ENCODE measurements at places on chromosomes 5 and 9. TPM values are rescaled to one million over a fixed set of nuclear protein-coding genes. Genes with fewer than 3 reads are reported as not detected.

DNA sequence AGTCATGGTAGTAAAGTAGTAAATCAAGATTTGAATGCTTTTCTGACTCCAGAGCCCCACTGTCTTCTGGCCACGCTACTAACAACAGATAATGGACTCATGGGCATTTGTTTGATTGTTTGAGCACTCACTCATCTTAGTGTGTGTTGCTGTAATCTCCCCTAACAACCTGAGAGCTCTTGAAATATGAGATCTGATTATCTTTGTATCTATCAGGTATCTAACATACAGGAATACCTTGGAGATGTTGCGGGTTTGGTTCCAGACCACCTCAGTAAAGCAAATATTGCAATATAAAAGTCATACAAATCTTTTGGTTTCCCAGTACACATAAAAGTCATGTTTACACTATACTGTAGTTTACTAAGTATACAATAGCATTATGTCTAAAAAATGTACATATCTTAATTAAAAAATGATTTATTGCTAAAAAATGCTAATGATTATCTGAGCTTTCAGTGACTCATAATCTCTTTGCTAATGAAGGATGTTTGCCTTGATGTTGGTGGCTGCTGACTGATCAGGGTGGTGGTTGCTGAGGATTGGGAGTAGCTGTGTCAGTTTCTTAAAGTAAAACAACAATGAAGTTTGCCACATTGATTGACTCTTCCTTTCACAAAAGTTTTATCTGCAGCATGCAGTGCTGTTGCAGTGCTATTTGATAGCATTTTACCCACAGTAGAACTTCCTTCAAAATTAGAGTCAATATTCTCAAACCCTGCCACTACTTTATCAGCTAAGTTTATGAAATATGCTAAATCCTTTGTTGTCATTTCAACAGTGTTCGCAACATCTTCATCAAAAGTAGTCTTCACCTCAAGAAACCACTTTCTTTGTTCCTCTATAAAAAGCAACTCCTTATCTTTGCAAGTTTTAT, 92.2 kb downstream of the ZNF462 start:
- no peak for DNase-seq

DNA sequence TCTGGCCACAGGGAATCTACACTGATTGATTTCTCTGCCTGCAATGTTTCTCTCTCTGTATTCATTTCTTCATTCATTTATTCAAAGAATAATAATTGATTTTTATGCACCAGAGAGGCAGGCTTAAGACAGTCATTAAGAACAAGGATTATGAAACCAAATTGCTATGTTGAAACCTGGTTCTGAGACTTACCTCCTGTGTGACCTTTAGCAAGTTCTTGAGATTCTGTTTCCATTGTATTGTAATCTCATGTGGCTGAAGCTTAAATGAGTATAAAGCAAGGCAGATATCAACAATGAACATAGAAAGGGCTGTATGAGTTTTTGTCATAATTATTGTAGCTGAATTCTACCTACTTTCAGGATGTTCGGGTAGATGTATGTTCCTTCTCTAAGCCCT, 129.6 kb upstream of the GRIA1 start:
- no peak for DNase-seq

DNA sequence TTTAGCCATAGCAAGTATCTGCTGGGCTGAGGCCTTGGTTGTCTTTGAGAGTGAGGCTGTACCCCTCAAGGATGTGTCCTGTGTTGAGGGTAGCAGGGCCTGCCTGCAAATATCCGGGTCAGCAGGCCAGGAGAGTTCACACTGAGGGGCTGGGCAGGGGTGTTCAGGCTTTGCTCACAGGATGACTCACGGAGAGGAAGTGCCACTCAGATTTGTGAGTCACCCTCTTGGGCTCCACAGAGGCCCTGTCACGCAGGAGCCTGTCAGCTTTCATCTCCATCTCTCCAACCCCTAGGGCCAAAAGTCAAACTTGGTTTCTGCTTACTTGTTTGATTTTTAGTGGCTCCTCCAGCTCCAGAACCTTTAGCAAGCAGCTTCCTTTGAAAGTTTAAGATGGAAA, 211.5 kb downstream of the SEC61B start:
- DNase-seq: no peak

DNA sequence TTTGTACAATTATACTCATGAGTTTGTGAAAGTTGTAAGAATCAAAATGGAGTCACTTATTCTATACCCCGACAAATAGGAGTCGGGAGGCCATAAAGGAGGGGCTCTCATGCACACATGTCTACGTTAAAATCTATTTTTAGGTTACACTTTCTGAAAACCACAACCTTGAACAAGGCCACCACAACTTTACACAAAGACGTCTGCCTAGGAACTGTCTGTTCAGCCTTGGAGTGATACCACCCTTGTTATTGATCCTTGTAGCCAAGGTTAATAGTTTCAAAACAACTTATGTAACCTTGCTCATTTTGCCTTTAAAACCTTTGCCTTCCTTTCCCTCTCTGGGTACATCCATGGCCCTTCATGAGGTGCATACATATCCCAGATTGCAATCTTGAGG, 4.1 kb upstream of the NDFIP1 start:
- DNase-seq: no peak

HTR1A gene
- not detected for polyA plus RNA-seq

STARD4 gene
- polyA plus RNA-seq: 23.9 TPM

Data from sigmoid colon (tissue), 7 donors.